A549 treated with CpdA at 1 μM for 4 hours (cell line): ENCODE measurements at places on chromosomes 13 and 19. TPM values are rescaled to one million over a fixed set of nuclear protein-coding genes. Genes with fewer than 3 reads are reported as not detected.

The MZT1 gene
- total RNA-seq = 8.6 to 16.3 TPM (median 13.4 TPM) in 5 replicates

The C1QTNF9B gene
- not detected in 5 replicates for total RNA-seq

The TSKS gene
- not detected in 5 replicates for total RNA-seq

The HSPH1 gene
- total RNA-seq = 105 to 142 TPM (median 125 TPM) in 5 replicates

The ZNF546 gene
- total RNA-seq = 2.0 to 3.1 TPM (median 2.4 TPM) in 5 replicates

The TRPC4 gene
- total RNA-seq = 0.08 to 0.18 TPM (median 0.09 TPM) in 3 of 5 replicates, not detected in the others

The CEACAM8 gene
- not detected in 5 replicates for total RNA-seq

The DNAJC15 gene
- under 0.01 to 0.10 TPM (median 0.06 TPM) in 3 of 5 replicates, not detected in the others for total RNA-seq

The ZNF439 gene
- total RNA-seq = not detected in 5 replicates
